Type B pancreatic cell (in vitro differentiated cells): ENCODE measurements at places on chromosomes 1 and 21. TPM values are rescaled to one million over a fixed set of nuclear protein-coding genes. Genes with fewer than 3 reads are reported as not detected.

- H3K4me3 ChIP-seq, result peak within 1 kb of the TSS; percentile 98
- H3K4me1 ChIP-seq, result peaks cover 18% of the 10 kb centered on the region
- peak; percentile 97 for DNase-seq
- H3K27me3 ChIP-seq, result no peaks in the 10 kb centered on the region
- H3K36me3 ChIP-seq, result peaks cover 7% of the 10 kb centered on the region
Observed at GRCh38 chr1:222712253-222713090, at the start of the genes AIDA and BROX. Gene AIDA (minus strand): TSS chr1:222712491. CDS start chr1:222712317, 174 bp downstream. Gene BROX (plus strand): TSS chr1:222712564. CDS start chr1:222715700, 3,136 bp downstream.

- peaks cover 13% of the 10 kb centered on the region for H3K36me3 ChIP-seq
- H3K27ac ChIP-seq, result no peak overlapping the region
- H3K4me1 ChIP-seq, result no peaks in the 10 kb centered on the region
- no peak for DNase-seq
Observed at GRCh38 chr1:45718289-45718688, 30.3 kb downstream of the TMEM69 start.

DNA sequence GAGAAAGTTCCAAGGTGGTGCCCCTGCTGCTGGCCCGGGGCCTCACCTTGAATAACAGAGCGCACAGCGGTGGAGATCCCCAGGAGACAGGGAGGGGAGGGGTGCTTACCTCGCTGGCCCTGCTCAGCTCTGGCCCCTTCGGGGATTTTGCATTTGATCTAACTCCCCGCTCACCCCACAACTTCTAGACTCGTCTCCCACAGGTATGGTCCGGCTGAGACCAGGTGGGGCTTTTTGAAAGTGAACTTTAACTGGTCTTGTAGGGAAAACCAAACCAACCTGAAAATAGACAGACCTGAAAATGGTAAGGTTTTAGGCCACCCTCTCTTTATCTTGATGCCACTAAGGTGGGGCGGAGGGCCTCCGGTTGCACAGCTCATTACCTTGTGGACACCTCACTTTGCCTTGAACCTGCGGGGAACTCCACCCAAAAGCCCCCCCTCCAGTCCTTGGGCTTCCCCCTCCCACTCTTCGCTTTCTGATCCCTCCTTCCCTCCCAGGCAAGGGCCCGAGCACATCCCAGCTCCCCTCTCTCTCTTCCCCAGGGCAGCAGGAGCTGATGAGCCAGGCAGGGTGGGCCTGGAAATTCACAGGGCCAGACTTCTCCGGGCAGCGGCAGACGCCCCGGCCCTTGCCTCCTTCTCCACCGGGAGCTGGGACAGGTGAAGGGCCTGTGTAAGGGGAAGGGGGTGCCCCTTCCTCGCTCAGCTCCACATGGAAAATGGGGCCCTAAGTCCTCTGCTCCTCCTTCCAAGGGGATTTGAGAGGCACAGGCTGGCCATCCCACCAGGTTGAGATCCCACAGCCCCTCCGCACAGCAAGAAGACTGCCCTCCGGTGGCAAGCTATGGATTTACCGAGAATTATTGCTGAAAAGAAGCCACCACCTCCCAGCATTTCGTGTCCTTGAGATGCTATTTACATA is 16.1 kb downstream of the TNFRSF8 start:
- peaks cover 3% of the 10 kb centered on the region for H3K4me1 ChIP-seq
- peaks cover 3% of the 10 kb centered on the region for H3K36me3 ChIP-seq
- no peak overlapping the region for H3K27ac ChIP-seq
- no peak for DNase-seq

The TNFRSF1B gene
- 2.4 and 3.3 TPM in 2 replicates for total RNA-seq
